ENCODE measurements at places on chromosomes 4 and X.

DNA sequence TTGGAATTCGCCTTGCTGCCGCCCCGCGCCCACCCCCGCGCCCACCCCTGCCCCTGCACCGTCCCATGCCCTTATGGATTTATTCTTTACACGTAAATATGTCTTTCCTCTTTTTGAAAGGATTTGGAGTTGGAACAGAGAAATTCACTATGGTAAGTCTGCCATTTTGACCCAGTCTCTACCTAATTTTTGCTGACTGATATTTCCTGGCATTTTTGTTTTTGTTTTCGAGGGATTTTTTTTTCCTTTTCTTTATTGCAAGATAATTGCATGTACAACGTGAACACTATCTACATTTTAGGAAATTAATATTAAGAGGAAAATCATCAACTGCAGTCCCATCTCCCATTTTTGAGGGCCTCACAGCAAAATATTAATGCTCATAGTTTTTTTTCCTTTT, 468 bp upstream of the SPIN2B start:
- no peak for DNase-seq

GRCh38 chr4:53656421-53656981, 65.2 kb upstream of the LNX1 start:
- no peak for DNase-seq

- no peak for DNase-seq
These were observed 11.2 kb upstream of the CXCR3 start for GRCh38 chrX:71629467-71629866.

GRCh38 chr4:76895619-76896018, 2.3 kb downstream of the SOWAHB start:
- DNase-seq = no peak

DNA sequence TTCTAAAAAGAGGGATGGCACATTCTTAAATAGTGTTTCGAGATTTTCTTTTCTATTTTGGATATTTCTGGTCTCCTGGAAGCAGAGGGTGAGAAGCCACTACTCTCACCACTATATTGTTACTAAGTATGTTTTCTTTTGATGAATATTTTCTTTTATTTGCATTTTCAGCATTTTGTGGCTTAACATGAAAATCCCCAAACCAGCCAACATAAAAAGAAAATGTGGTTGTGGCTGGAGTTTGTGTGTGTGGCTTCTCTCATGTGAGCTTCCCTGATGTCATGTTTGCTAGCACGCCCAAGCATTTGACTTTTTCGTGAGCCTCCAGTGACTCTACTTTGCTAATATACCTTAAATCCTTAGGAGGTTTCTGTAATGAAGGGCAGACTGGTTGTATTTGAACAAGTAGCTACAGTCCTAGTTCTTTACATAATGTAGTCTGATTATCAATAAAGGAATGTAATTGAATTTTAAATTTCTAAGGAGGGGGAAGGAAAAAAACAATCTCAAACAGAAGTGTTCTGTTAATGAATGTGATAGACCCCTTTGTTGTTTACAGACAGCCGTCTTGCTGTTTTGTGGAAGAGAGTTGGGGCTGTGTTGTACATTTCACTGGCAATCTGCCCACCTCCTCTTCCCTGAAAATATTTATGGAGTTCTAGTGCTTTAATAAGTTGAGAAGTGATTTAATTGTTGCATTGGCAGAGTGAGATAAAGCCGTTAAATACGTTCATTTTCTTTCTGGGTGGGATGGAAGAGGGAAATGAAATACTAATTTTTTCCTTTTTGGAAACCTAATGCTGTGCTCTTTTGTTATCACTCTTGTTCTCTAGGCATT, 114.6 kb downstream of the ARHGAP10 start:
- peak; percentile 77 for DNase-seq

- no peak for DNase-seq
These were observed 31.6 kb upstream of the NAP1L5 start for GRCh38 chr4:88729146-88729760.

DNA sequence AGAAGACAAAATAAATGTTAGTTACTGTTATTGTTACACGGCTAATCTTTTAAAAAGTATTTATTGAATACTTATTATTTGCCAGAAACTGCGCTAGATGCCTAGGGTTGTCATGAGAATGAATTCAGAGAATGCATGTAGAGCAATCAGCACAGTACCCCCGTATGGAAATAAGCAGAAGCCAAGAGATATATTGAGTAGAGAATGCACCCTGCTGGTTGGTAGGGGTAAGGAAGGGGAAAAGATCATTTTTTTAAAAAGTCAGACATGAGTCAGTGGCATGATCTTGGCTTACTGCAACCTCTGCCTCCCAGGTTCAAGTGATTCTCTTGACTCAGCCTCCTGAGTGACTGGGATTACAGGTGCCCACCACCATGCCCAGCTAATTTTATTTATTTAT, 13.1 kb upstream of the DRP2 start:
- no peak for DNase-seq

DNA sequence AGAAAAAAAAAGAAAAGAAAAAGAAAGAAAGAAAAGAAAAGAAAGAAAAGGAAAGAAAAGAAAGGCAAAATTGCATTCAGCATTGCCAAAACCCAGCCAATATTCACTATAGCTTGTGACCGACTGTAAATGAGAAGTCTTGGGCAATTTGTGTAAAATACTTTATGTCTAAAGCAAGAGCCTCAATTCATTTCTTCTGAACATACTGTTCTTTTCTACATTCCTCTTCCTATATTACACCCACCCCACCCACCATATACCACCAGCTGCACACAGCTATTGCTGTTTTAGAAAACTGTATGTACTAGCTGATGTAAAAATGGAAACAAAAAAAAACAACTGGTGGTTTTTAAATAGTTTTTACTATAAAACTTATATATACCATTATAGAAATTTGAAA, 156.9 kb upstream of the TTC29 start:
- no peak for DNase-seq

GRCh38 chr4:100894339-100894870, 376.6 kb upstream of the EMCN start:
- DNase-seq = no peak

GRCh38 chr4:71635139-71635748, 148.6 kb downstream of the GC start:
- no peak for DNase-seq

DNA sequence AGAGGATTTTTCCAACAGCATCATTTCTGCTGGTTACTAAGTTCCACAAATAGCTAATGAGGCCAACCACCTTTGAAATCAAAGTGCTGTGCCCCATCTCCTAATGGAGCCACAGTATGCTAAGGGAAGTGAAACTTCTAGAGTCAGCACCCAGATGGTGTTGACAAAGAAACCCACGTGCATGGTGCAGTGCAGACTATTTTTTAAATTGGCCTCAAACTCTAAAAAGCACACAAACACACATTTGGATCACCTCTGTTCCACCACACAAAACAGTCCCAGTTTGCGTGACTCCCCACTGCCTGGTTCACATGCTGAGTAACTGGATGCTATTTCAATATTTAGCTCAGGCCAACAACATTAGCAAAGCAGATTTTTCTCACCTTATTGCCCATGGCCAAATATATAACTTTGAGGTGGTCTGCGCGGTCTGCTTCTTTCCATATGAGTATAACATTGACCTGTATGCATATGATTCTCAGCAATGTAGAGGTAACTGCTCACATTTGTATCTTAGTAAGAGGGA, 69.9 kb downstream of the AMELX start:
- DNase-seq = no peak

DNA sequence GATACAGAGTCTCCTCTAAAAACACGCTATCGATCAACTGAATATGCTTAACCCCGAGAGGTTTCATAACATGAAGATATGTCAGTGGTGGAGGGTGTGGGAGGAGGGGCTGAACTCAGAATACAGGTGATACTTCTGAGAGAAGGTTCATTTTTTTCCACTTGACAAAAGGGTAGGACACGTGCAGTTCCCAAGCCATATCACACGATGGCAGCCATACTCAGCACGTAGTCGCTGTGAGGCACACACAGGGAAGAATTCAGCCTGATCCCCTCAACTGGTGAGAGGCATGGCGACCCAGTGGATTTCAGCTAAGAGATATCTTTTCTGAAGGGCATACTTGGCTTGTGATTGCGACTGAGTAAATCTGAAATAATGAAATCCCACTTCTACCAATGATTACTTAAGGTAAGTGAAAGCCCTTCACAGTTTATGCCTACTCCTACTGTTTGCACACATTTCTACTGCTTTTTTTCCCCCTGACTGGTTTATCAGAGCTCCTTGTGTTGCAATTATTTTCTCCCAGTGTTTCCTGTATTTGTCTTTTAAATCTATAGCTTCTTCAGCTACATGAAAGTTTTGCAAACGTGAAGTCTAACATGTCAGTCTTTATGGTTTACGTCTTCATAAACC, 133.1 kb downstream of the CORIN start:
- no peak for DNase-seq

- DNase-seq = no peak
These were observed 9.1 kb downstream of the POU4F2 start for GRCh38 chr4:146647615-146648460.

DNA sequence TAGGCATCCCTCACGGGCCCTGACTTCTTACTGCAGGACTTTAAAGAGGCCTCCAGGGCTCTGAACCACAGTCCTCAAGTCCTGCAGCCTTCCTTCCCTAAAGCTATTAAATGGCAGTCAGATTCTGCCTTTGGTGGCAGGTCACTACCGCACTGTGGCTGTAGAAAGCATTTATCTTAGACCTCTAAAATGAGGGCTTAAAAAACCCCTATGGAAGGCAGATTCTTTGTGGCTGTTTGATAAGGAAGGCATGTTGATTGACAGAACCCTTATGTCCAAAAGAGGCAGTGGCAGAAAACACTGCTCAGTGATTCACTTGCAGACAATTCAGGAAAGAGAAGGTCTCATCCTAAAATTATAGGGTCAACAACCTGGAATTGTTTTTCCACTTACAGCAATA, 79.2 kb downstream of the FBXL5 start:
- DNase-seq = no peak

DNA sequence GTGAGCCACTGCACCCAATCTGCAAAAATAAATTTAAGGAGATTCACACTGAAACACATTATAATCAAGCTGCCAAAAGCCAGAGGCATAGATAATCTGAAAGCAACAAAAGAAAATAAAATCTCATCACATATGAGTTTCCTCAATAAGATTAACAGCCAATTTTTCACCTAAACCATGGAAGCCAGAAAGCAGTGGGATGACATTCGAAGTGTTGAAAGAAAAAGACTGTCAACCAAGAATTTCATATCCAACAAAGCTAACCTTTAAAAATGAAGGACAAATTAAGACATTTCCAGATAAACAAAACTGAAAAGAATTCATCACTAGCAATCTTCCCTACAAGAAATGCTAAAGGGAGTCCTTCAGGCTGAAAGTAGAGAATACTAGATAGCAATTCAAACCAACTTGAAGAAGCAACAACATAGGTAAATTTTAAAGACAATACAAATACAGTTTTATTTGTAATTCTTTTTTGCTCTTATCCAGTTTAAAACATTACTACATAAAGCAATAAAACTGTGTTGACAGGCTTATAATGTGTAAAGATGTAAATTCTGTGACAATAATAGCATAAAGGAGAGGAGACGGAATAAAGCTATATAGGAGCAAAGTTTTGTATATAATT, 23.1 kb upstream of the KLHL8 start:
- DNase-seq = no peak

GRCh38 chr4:164215113-164215741, 538.7 kb upstream of the SMIM31 start:
- DNase-seq = no peak

- DNase-seq = no peak
These were observed 33.8 kb downstream of the LONRF3 start for GRCh38 chrX:119008110-119008744.

Data from immature natural killer cell (primary cell).